Esophagus muscularis mucosa (tissue), 4 donors: ENCODE measurements at places on chromosomes 4 and X. TPM values are rescaled to one million over a fixed set of nuclear protein-coding genes. Genes with fewer than 3 reads are reported as not detected.

DNA sequence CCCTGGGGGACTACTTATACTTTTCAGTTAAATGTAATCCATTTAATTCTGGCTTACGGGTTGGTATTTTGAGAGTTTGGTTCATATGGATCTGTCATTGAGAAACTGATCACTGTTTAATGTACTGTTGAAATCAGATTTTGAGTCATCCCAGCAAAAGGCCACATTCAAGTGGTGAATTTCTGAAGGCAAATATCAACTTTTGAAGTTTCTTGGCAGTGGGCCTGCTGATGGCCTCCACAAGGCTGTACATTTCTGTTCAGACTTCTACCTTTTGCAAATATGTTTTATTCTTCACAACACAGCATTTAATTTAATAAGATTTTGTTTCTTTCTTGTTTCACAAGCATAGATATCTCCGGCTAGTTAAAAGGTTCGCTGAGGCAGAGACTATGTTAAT lies 138.7 kb downstream of the PDGFC start:
- no peak for DNase-seq

DNA sequence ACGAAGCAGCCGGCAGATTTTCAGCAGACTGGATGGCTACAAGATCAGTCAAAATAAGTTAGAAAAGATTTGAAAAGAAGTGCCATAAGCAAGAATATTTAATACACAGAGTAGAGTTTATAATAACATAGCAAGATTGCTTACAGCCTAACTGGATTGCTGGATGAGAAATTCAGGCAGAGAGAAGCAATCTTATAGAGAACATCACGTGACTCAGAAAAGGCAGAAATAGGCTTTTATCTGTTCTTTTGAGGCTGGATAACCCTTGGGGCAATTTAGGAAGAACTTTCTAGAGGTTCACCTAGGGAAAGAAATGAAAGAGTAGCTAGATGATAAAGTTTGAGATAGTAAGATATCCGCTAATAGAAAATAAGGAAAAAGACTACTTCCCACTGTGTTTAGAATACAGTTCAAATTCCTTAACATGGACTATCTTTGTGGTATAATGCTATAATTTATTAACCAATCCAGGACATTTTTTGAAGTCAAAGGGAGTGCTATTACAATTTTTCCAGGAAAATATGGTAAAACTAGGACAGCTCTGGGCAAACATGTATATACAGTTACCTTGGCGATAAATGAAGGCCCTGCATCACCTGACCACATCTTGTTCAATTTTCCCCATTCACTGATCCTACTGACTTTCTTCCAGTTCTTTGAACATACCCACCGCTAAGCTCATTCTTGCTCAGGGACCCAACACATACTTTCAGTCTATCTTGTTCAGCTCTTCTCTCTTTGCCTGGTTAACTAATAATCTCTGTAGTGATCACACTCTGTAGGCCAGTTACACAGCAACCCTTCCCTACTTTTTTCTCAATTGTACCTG lies 12.7 kb upstream of the SPCS3 start:
- DNase-seq, result no peak

- no peak for DNase-seq
Observed at GRCh38 chrX:120761810-120762209, 113.9 kb downstream of the CT47B1 start.

DNA sequence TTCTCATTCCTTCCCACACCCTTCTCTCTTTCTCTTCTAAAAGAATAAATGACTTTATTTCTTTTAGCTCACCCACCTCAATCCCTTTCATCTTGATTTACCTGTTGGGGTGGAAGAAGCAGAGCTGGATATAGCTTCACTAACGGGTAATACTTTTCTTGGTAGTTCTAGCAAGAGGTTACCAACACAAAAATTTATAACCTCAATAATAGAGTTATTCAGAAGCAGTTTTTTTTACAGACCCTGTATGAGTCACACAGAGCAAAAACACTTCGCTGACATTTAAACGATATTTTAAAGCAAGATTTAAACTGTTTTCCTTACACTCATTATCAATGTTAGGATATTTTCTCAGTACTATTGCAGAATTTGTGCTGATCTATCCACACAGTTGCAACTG lies 42.4 kb downstream of the CBLL2 start:
- no peak for DNase-seq

The CD38 gene
- 3.2 TPM for total RNA-seq

The TCEAL6 gene
- 0.40 TPM for total RNA-seq

The MAPK10 gene
- total RNA-seq, result 13.7 TPM

The ADH1A gene
- not detected for total RNA-seq

The RADX gene
- total RNA-seq, result 2.7 TPM

The GABRB1 gene
- total RNA-seq, result not detected
